ENCODE measurements at places on chromosomes 1 and 21. TPM values are rescaled to one million over a fixed set of nuclear protein-coding genes. Genes with fewer than 3 reads are reported as not detected.

DNA sequence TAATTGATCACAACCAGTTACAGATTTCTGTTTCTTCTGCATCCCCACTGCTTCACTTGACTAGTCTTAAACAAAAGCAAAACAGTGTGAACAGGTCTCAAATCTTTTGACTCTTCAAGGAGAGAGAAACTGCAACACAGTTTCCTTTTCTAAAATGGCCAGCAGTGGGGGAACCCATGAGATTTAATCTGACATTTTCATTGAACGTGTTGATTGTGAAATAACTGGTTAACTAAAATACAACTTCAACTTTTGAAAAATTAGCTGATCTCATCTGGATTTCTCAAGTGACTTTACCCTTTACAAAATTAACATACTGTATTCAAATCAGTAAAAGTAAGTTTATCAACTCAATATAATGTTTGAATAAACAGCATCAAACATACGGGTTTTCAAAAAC lies 143.0 kb downstream of the HFM1 start:
- DNase-seq = no peak

DNA sequence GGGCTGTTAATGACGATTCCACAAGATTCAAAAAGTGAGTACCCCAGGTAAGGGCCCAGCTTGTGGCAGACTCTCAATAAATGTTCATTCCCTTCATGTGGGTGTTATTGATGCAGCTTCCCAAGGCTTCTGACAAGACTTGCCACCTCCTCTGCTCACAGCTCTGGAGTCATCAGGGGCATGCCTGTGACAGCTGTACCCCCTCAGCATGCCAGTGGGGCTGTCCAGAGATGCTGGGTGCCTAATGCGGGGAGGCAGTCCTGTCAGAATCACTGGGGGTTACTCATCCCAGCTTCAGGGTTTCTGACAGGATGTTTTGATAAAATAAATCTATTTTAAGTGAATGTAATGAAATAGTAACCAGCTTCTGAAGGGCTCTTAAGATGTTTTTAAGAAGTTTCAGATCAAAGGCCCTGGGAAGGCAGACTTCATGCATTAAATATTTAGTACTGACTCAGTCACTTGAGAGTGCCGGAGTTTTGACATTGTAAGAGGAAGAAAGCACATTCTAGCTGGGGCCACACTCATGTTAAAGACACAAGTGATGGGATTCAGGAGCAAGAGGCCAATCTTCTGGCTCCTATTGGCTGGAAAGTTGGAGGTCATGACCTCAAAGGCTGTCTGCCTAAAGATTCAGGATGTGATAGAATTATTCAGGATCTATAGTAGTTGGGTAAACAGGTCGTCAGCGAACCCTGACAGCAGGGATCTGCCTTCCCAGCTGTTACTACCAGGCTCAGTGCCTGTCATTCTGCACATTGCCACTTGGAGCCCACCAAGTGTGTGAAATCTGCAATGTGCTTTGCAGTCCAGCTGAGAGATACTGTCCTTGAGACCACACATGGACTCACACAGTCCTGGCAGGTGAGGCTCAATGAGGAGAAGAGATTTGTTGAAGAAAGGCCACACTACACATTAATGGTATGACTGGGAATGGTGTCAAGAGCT lies 239.6 kb upstream of the BEND5 start:
- DNase-seq = no peak

GRCh38 chr1:3441410-3441847 lies 13.0 kb upstream of the ARHGEF16 start:
- no peak for DNase-seq

- no peak for DNase-seq
Observed at GRCh38 chr1:212688341-212689047, 11.1 kb downstream of the BATF3 start.

DNA sequence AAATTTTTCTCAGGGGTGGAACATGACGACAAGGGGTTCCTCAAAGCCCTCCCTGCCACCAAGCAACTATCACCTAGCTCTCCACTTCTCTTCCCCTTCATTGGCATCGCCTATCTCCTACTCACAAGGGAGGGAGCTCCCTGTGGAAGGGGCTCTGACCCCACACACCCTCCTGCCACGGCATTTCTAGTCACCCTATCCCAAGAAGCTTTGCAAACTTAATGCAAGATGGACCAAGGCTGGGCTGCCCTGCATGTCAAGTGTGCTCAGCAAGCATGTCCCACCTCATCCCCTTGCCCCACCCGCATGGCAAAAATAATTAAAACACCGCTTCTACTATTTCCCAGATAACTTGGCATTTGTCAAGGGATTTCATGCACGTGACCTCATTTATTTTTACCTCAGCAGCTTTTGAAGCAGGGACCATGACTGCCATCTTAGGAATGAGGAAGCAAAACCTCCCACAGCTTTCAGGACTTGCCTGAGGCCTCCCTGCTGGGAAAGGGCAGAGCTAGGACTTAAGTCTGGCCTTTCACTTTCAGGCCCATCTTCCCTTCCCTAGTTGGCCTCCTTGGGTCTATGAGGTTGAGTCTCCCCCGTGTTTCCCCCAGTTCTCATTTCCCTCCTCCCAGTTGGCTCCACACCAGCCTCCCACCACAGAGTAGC lies 161.3 kb downstream of the TSEN15 start:
- DNase-seq = peak; percentile 80

DNA sequence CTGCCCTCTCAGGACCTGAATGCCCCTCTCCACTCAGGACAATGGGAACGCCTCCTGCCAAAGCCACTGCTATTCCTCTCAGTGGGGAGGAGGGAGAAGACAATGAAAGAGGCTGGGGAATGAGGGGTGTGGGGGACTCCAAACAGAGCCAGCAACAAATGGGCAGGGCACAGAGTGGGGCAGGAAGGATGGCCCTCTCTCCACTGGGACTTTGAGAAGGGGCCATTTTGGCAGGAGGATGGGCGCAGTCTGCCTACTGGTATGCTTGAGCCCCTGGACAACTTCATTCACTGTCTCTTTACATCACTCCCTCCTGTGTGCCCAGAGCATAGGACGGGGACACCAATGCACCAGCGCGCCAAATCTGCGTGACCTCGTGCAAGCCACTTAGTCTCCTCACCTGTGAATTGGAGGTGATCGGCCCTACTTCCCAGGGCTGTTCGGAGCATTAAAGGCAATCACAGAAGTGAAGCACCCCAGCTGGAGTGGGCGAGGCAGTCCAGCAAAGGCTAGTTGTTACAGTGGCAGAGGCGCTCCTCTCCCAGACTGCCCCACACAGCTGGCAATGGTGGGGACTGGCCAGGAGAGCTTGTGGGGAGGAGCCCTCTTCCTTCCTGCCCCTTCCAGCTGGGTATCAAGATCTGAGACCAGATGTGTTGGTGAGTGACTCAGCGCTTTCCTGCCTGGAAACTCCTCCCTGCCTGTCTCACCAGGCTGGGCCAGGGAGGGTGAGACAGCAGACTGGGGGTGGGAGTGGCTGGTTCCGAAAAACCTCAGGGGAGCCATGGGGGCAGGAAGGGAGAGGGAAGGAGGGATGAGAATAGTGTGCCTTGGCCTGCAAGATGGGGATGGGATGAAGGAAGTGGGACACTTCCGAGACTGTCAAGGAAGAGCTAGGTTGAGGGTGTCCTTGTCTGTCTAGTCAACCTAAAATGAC lies 22.4 kb upstream of the SYNC start:
- peak; percentile 49 for DNase-seq

DNA sequence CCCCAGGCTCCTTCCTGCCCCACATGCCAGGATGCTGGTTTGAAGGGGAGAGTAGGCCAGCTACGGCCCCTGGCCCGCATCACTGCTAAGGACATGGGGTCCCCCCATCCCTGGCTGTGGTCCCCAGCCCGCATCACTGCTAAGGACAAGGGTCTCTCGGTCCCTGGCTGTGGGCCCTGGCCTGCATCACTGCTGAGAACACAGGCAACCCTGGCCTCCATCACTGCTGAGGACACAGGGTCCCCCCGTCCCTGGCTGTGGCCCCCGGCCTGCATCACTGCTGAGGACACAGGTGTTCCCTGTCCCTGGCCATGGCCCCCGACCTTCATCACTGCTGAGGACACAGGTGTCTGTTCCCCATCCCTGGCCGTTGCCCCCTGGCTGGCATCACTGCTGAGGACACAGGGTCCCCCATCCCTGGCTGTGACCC lies 448 bp upstream of the OBSCN start:
- DNase-seq = no peak

GRCh38 chr1:21277180-21277579 lies 13.1 kb downstream of the ECE1 start:
- no peak for DNase-seq

GRCh38 chr1:145892486-145893087 lies 6.9 kb upstream of the ANKRD35 start:
- no peak for DNase-seq

DNA sequence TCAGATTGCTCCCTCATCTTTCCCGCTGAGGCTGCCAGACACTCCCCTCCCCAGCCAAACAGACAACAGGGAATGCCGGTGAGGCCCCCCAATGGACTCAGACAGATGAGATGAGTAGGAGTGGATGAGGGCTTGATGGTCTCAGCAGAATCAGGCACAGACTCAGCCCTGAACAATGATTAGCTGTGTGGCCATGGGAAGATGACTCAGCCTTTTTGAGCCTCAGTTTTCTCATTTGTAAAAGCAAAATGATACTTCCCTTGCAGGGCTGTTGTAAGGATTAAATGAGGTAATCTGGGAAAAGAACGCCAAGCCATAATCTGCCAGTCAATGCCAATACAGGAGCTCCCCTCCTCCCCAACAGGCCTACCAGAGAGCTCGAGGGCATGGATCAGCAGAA lies 12.4 kb downstream of the C1orf198 start:
- no peak for DNase-seq

GRCh38 chr1:30509670-30510069 lies 213.7 kb downstream of the MATN1 start:
- no peak for DNase-seq

GRCh38 chr21:45180246-45180599 lies 105.8 kb downstream of the ADARB1 start:
- no peak for DNase-seq

C1orf94 gene
- total RNA-seq = not detected

FLG gene
- not detected for total RNA-seq

NID1 gene
- total RNA-seq = 8.6 TPM

PLEKHA6 gene
- 94.9 TPM for total RNA-seq

SHISAL2A gene
- total RNA-seq = not detected

SUSD4 gene
- total RNA-seq = 7.2 TPM

LRRC8C gene
- total RNA-seq = 3.5 TPM

Data from Calu3 (cell line).